ENCODE measurements at places on chromosomes 4 and X.

DNA sequence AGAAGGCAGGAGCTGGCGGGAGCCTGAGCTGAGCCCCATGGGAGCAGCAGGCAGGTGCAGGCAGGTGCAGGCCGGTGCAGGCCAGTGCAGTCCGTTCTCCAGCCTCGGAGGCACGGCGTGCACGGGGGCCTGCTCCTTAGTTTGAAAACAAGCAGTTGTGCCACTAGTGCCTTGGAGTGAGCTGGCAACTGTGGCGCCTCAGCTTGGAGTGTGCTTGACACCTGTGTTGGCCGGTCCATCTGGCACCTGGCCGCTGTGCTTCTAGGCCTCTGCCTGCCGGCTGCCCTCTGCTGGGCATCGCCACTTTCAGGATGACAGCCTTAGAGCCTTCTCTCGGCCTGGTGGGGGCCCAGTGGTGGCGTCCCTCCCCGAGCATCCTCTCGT, 47.9 kb downstream of the RGS12 start:
- DNase-seq, result peak; percentile 40

GRCh38 chr4:109701566-109702410, 1.5 kb downstream of the CASP6 start:
- no peak for DNase-seq

- no peak for DNase-seq
Observed at GRCh38 chr4:161189286-161190134, 974.3 kb downstream of the FSTL5 start.

DNA sequence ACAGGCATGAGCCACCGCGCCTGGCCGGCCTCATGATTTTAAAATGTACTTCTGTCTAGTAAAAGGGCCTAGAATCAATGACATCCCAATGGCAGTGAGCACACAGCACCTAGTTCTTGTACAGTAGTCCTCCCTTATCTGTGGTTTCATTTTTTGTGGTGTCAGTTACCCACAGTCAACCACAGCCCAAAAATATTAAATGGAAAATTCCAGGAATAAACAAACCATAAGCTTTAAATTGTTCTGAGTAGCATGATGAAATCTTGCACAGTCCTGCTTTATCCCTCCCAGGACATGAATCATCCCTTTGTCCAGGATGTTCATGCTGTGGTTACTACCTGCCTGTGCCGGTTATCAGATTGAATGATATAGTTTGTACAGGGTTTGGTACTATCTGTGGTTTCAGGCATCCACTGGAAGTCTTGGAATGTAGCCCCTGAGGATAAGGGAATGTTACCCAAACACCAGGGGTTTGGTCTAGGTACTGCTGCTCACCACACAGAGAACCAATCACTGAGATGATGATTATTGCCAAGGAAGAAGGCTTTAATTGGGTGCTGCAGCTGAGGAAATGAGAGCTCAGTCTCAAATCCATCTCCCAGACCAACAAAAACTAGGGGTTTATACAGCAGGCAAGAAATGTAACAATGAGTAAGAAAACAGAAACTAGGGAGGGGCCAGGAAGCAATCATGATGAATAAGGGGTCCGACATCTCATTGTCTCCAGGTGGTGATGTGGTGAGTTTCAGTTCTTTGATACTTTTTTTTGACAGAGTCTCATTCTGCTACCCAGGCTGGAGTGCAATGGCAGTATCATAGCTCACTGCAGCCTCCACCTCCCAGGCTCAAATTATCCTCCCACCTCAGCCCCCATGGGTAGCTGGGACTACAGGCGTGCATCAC, 16.2 kb upstream of the FHL1 start:
- DNase-seq, result no peak

DNA sequence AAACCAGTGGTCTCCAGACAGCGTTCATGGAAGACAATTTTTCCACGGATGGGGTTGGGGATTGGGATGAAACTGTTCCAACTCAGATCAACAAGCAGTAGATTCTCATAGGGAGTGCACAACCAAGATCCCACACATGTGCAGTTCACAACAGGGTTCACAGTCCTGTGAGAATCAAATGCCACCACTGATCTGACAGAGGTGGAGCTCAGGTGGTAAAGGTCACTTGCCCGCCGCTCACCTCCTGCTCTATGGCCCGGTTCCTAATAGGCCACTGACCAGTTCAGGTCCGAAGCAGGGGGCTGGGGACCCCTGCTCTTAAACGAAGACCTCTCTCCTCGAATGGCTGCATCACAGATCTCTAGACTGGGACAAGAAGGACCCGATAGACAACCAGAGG, 4.4 kb downstream of the APBB2 start:
- no peak for DNase-seq

GRCh38 chrX:21838937-21839333, 482 bp upstream of the MBTPS2 start:
- peak; percentile 28 for DNase-seq

GRCh38 chr4:33890841-33891240, 2353.5 kb downstream of the ARAP2 start:
- DNase-seq, result no peak

GRCh38 chrX:41336447-41336846, 2.5 kb downstream of the DDX3X start:
- DNase-seq, result no peak

DNA sequence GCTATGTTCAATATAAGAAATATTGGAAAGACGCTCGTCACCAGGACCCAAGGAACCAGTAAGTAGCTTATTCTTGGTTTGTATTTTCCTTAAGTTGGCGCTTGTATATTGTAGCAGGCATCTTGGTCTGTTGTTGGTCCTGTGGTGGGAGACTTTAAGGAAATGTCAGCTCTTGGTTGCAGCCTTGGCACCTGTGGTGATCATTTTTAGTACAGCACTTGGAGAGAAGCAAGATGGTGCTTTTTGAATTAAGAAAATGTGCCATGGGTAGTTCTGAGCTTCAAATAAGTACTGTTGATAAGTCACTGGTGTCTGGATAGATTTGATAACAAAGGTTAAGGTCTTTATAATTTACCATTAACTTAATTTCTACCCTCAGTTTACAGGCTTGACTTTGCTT, 1.1 kb downstream of the RPS3A start:
- no peak for DNase-seq

DNA sequence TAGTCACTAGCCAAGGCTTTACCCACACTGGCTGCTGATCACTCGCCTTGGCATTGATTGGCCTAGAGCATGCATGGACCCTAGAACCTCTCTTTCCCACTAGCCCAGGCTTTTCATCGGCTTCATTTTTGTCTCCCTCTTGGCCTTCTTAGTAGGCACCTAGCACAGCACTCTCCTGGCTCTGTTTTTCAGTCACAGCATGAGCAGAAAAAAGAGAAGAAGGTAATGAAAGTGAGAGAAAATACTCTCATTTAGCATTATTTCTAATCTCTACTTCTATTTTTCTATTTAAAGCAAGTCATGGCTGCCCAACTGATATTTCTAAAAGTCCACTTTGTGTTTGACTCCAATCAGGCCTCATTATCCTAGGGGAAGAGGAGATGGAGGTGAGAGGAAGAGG, 267.2 kb downstream of the FBXO8 start:
- DNase-seq, result no peak

DNA sequence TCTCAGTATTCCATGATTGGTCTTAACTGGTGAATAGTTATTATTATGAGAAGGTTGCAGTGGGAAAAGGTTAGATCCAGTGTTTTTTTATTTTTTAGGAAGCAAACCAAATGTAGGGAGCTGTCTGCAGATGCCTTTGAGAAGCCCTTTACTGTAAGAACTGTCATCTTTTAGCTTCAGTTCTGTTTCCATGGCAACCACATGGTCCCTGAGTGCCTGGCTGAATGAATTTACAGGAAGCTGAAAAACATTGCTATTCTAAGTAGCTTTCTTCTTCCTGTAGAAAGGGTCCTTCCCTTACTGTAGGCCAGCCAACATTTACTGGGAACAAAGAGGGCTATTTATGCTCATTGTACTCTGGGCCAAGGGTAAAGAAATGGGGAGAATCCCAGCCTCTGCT, 103.3 kb downstream of the DCLK2 start:
- DNase-seq, result no peak

DNA sequence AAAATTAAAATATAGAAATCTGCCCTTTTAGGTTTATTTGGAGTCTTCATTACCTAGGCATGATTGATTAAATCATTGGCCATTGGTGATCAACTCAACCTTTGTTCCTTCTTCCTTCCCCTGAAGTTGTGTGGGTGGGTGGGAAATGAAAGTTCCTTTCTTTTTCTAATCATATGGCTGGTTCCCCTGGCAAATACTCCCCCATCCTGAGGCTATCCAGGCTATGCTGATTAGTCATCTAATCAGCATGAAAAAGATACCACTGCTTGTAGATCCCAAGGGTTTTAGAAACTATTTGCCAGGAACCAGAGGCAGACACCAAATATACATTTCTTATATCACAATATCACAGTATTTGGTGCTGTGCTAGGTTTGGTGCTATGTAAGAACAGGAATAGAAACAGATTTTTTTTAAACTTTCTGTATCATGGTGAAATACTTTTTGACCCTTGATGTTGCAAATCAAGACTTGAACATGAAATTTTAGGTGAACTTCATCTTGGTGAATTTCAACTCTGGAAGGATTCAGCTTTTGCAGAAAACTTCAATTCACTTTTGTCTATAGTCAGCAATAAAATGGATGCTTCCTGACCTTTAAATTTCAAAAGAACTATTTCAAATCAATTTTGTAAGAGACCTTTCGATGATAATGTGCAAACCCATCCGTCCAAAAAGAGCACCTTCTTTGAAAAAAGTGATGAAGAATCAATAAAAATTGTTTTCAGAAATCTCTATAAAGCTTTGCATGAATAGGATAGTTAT, 71.1 kb downstream of the CCSER1 start:
- DNase-seq, result no peak

- no peak for DNase-seq
Observed at GRCh38 chrX:41144873-41145272, 59.6 kb downstream of the USP9X start.

DNA sequence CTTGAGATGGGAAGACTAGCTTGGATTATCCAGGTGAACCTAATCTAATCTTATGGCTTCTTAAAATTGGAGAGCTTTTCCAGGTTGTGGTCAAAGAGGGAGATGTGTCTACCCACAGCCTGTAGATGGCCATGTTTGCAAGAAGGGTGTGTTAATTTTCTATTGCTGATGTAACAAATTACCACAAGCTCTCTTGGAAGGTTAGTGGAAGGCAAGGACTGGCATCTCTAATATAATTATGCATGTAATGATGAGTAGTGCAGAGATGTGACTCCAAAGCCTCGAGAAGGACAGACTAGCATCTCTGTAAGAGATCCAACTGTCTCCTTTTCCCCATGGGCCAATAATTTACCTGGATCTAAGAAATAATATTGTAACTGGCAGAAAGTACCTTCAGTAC, 3.2 kb upstream of the ADH1B start:
- DNase-seq, result no peak

- DNase-seq, result no peak
Observed at GRCh38 chr4:149896432-149896831, 80.8 kb upstream of the IQCM start.

- no peak for DNase-seq
Observed at GRCh38 chrX:100995469-100995868, 26.0 kb downstream of the ARL13A start.

- no peak for DNase-seq
Observed at GRCh38 chrX:91414713-91415112, 19.9 kb upstream of the PABPC5 start.

DNA sequence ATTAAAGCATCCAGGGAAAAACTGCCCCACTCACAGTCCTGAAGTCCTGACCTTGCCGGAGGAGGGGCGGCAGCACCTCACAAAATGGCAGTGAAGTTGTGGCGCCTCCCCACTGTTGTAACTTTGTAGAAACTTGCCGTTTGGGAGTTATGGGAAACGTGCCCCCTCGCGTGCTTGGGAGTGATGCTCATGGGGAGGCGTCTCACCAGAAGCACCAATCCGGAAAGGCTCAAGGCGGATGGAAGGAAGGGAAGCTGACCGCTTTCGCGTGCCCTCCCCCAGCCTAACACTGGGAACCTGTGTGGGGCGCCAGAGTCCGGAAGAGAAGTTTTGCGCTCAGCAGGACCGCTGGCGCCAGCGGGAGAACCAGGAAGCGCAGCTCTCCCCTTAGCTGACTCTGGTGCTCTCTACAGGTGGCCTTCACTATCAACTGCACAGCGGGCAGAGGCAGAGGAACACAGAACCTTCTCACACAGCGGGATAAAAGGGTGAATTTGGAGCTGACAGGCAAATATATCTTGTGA, at the start of the genes CT45A10 and SAGE1:
Gene CT45A10, minus strand, starts transcription at position 151 of the 524 bp plus-strand sequence. CDS start 8,100 bp downstream, outside the sequence.
Gene SAGE1, plus strand, starts transcription at position 423 of the 524 bp plus-strand sequence. CDS start 2,527 bp downstream, outside the sequence.
- DNase-seq, result peak; percentile 81

GRCh38 chr4:174334628-174335027, 50.9 kb downstream of the CEP44 start:
- DNase-seq, result no peak

GRCh38 chr4:140857111-140857510, 100.9 kb upstream of the TBC1D9 start:
- DNase-seq, result no peak

- peak; percentile 49 for DNase-seq
Observed at GRCh38 chr4:70559211-70559830, 32.7 kb upstream of the AMBN start.

- no peak for DNase-seq
Observed at GRCh38 chr4:172750910-172751309, 417.7 kb upstream of the GALNT7 start.

- DNase-seq, result no peak
Observed at GRCh38 chr4:129970801-129971200, 874.8 kb downstream of the C4orf33 start.

DNA sequence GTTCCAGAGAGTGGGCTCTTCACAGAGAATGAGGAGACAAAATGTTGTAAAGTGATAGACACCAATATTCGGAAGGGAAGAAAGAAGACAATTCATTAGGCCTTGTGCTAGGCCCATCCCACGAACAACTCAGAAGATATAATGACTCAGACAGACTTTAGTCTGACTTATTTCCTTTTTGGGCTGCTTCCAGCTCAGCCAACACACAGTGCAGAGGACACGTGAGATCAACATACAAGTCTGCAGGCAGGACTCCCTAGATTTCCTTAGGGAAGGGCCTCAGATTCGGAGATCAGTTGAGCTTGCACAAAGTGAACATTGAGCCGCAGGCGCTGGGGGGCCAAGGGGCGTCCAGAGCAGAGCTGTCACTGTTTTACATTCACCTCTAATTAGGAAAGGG, 290.7 kb upstream of the TENM3 start:
- DNase-seq, result no peak

DNA sequence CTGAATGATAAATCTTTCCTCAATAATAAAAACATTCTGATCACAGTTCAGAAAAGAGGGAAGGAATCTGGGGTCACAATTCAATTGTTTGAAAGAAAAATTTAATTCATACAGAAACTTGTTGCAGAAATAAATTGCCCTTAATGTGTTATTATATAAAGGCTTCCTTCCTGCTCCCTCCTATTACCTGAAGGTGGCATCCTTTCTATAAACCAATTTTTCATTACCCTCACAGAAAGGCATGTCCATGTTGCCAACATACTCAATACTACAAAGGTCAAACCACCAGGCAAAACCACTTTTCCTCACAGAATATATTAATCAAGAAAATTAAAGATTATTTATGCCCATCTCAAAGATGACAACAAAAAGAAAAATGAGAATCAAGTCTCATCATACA, 194.3 kb upstream of the CT83 start:
- DNase-seq, result no peak

DNA sequence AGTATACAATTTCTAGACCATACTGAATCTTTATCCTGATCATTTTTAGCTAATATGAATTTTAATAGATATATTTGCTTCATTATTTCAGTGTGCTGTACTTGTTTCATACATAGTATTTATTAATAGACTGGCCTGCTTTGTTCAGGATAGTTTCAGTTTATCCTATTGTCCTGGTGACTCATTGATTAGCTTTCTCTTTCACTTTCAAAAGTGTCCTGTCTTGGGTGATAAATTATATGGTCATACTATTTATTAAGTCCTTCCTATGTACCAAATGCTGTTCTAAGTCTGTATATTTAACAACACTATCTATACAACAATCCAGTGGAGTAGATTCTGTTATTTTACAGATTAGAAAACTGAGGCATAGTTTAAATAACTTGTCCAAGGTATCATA, 153.8 kb upstream of the RAPGEF2 start:
- no peak for DNase-seq
